ENCODE measurements at places on chromosomes 4 and X. TPM values are rescaled to one million over a fixed set of nuclear protein-coding genes. Genes with fewer than 3 reads are reported as not detected.

- no peak for DNase-seq
- H3K4me3 ChIP-seq: no peak overlapping the region
- H3K27ac ChIP-seq: no peak overlapping the region
- no peaks in the 10 kb centered on the region for H3K36me3 ChIP-seq
- no peaks in the 10 kb centered on the region for H3K4me1 ChIP-seq
Measured at GRCh38 chr4:72186714-72187113, 154.9 kb downstream of the NPFFR2 start.

Gene ADH4
- total RNA-seq: not detected

DNA sequence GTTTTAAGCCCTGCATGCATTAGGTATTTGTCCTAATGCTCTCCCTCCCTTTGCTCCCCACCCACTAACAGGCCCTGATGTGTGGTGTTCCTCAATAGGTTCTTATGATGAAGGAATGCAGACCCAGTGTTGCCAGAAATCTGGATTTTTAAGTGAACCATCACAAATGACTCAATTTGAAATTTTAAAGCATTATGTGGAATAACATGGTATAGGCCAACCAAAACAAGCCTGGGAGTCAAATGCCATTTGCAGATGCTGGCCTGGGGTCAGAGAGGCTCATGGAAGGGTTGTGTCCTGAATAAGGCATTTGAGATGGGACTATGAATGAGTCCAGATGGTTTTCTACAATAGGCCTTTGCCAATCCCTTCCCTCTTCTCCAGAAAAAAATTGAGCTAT, 179.6 kb downstream of the SHROOM3 start:
- H3K4me1 ChIP-seq: no peaks in the 10 kb centered on the region
- DNase-seq: no peak

DNA sequence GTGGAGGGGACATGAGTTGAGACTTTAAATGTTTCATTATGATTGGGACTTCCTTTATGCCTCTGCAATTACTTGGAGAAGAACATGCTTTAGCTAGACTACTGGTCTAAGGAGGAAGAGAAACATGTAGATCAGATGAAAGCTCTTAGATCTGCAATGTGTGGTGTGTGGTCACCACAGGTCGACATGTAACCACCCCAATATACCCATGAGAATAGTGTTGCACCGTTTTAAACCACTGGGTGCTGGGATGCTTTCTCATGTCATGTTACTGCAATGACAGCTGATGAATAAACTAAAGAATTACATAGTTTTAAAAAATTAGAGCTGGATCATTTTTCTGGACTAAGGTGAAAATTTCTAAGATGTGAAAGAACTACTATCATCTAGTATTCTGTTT, 1039.7 kb downstream of the RAPGEF2 start:
- no peak overlapping the region for H3K27ac ChIP-seq
- no peaks in the 10 kb centered on the region for H3K36me3 ChIP-seq
- no peak for DNase-seq
- no peak overlapping the region for H3K4me3 ChIP-seq
- no peaks in the 10 kb centered on the region for H3K27me3 ChIP-seq
- H3K4me1 ChIP-seq: no peaks in the 10 kb centered on the region

DNA sequence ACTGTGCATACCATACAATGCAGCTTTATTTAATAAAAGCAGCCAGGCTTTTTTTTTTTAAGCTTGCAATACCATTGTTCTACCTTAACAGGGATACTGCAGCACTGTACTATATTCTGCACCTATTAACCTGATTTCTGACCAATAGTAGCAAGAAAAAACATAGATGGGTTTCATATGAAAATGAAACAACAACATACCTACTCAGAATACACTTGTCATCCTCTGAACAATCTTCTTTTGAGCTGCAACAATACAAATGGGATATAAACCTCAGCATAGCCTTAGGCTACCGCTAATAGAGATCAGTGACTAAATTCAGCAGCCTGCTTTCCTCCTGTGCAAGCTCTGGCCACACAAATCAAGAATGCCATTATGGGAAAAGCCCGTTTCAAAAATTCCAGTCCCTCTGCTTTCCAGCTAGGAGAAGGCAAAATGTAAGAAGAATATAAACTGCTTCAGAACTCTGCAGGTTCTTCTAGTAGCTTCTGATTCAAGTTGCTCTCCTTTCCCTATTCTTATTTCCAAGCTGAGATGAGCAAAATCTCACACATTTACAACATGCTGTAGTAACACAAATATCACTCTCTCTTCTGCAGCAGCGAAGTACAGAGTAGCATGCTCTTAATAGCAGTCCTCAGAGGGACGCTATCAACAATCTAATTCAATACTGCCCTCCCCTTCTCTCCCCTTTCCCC, 143.4 kb downstream of the KLHL13 start:
- no peak overlapping the region for H3K4me3 ChIP-seq
- no peaks in the 10 kb centered on the region for H3K36me3 ChIP-seq
- no peaks in the 10 kb centered on the region for H3K27me3 ChIP-seq
- no peak for DNase-seq
- no peaks in the 10 kb centered on the region for H3K4me1 ChIP-seq

Gene PAGE4
- total RNA-seq: not detected

DNA sequence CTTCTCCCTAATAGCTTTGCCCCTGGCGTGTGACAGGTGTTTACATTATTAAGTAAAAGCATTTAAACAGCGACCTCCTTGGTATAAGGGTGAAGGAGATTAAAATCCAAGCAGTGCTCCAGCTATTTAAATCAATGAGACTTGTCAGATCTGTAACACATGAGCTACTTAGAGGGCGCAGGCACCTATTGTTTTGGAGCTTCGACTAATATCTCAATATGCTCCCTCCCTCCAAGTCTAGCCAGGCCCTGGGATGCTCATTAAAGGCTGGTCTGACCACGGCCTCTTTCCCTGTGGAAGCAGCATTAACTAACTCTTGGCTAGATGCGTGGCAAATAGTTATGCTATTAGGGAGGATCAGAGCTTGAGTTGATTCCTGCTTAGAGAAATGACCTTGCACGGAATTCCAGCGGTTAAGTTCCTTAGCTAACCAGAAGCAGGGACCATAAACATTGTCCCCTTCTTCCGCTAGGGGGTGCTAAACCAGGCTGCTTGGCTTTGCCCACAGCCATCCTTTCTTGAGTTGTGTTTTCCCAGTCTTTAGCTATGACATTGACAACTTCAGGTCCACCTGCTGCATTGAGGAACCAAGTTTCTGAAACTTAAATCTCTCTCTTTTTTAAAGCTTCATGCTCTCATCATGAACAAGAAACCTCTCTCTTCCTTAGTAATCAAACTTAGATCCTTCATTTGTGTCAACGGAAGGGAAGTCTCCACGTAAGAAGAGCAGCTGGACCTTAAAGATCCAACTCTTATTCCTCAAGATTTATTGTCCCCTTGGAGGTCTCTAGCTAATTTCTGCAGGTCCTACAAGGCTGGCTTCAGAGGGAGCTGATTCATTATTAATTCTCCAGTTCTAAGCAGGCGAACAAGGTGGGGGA, 80.7 kb upstream of the IGFBP7 start:
- no peak for DNase-seq
- no peaks in the 10 kb centered on the region for H3K36me3 ChIP-seq
- H3K27ac ChIP-seq: no peak overlapping the region
- no peak overlapping the region for H3K4me3 ChIP-seq
- no peaks in the 10 kb centered on the region for H3K4me1 ChIP-seq

Gene MYOZ2
- total RNA-seq: not detected

Gene ASB11
- total RNA-seq: not detected

Gene RTL5
- total RNA-seq: 7.8 TPM

DNA sequence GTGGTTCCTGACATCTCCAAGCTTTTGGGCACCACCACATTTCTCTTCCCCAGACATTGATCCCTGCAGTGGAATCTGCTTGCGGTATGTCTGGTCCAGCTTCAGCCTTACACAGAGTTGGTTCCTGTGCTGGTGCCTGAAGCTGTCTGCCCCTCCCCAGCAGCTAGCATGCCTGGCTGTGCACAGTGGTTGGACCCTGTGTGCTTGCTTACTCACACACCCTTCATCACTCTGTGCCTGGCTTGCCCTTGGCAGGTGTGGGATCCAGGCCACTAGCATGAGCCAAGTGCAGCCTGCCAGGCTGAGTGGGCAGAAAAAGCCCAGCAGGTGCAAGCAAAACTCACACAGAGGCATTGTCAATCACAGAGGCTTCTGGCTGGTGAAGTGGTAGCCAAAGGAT, 473.8 kb downstream of the ACTRT1 start:
- no peaks in the 10 kb centered on the region for H3K36me3 ChIP-seq
- no peak overlapping the region for H3K27ac ChIP-seq
- no peaks in the 10 kb centered on the region for H3K27me3 ChIP-seq
- no peak overlapping the region for H3K4me3 ChIP-seq
- no peak for DNase-seq
- no peaks in the 10 kb centered on the region for H3K4me1 ChIP-seq

DNA sequence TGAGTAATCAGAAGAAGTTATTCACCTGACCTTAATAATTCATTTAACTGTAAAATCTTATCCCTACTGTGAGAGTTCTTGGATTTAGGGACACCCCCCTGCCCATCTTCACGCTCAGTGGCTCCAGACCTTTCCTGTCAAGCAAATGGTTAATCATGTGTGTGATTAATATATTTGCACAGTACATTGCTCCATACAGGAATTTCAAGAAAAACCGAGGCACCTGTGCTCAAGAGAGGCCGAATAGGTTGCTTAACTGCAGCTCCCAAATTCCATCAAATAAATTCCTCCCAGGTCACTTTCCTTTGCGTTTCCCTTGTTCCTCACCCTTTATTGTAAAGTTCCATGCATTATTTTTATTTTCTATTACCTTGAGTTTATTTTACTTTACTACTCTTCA, 119.5 kb downstream of the STOX2 start:
- no peak overlapping the region for H3K4me3 ChIP-seq
- H3K4me1 ChIP-seq: peaks cover 12% of the 10 kb centered on the region
- H3K27me3 ChIP-seq: no peaks in the 10 kb centered on the region
- H3K27ac ChIP-seq: no peak overlapping the region

- H3K4me1 ChIP-seq: no peaks in the 10 kb centered on the region
- H3K27ac ChIP-seq: no peak overlapping the region
- H3K27me3 ChIP-seq: no peaks in the 10 kb centered on the region
- no peak overlapping the region for H3K4me3 ChIP-seq
- DNase-seq: no peak
Measured at GRCh38 chr4:20625426-20625825, 74.8 kb upstream of the PACRGL start.

GRCh38 chrX:128408842-128409241, 356.6 kb upstream of the ACTRT1 start:
- no peak for DNase-seq
- H3K4me1 ChIP-seq: no peaks in the 10 kb centered on the region
- no peak overlapping the region for H3K27ac ChIP-seq
- no peaks in the 10 kb centered on the region for H3K27me3 ChIP-seq
- no peaks in the 10 kb centered on the region for H3K36me3 ChIP-seq
- no peak overlapping the region for H3K4me3 ChIP-seq

- H3K27ac ChIP-seq: no peak overlapping the region
- H3K4me1 ChIP-seq: no peaks in the 10 kb centered on the region
- no peaks in the 10 kb centered on the region for H3K27me3 ChIP-seq
- peak; percentile 31 for DNase-seq
- H3K36me3 ChIP-seq: no peaks in the 10 kb centered on the region
Measured at GRCh38 chr4:177047070-177047850, 254.5 kb upstream of the VEGFC start.

Gene HGFAC
- total RNA-seq: not detected

Gene CACNA1F
- 1.3 TPM for total RNA-seq

Gene ASB12
- total RNA-seq: not detected

- no peaks in the 10 kb centered on the region for H3K36me3 ChIP-seq
- no peak for DNase-seq
- no peak overlapping the region for H3K27ac ChIP-seq
- H3K27me3 ChIP-seq: no peaks in the 10 kb centered on the region
- peaks cover 17% of the 10 kb centered on the region for H3K4me1 ChIP-seq
- H3K4me3 ChIP-seq: no peak overlapping the region
Measured at GRCh38 chr4:661231-661630, 12.8 kb downstream of the ATP5ME start.

- H3K27ac ChIP-seq: no peak overlapping the region
- H3K36me3 ChIP-seq: no peaks in the 10 kb centered on the region
- no peak for DNase-seq
- H3K27me3 ChIP-seq: no peaks in the 10 kb centered on the region
Measured at GRCh38 chrX:69523314-69523713, 19.2 kb downstream of the NALF2 start.

DNA sequence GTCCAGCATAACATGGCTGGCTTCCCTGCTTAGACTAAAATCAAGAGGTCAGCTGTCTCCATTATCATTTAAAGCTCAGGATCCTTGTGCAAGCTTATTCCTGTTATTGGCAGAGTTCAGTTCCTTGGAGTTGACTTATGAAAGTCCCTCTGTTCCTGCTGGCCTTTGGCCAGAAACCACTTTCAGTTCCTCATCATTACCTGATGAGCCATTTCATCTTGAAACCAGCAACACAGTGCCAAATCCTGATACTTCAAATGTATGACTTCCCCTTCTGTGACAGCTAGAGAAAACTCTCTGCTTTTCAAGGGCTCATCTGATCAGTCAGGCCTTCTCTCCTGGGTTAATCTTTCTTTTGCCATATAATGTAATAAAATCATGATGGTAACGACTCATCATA, 110.6 kb upstream of the FSTL5 start:
- no peak for DNase-seq
- no peaks in the 10 kb centered on the region for H3K36me3 ChIP-seq
- no peak overlapping the region for H3K4me3 ChIP-seq

DNA sequence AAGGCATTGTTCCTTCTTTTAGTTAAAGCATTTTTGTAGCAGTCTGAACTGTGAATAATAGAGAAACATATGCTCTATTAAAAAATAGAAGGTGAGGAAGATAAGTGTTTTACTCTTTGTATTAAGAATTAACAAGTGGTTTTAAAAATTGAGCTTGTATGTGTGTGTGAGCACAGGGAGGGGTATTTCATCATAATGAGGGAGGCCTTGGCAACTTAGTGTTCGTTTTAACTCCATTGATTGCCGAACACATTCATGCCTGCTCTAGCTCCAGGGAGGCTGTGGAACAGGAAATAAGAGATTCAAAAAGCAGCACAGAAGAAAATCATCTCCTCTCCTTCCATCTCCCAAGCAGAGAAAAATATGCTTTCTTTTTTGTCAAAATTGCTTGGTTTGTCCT, 14.8 kb downstream of the SHROOM3 start:
- H3K27me3 ChIP-seq: no peaks in the 10 kb centered on the region
- DNase-seq: no peak
- no peak overlapping the region for H3K27ac ChIP-seq
- H3K36me3 ChIP-seq: no peaks in the 10 kb centered on the region
- no peak overlapping the region for H3K4me3 ChIP-seq

- no peak overlapping the region for H3K27ac ChIP-seq
- no peaks in the 10 kb centered on the region for H3K36me3 ChIP-seq
- DNase-seq: no peak
- H3K4me3 ChIP-seq: no peak overlapping the region
Measured at GRCh38 chrX:5852941-5853340, 375.7 kb downstream of the NLGN4X start.

DNA sequence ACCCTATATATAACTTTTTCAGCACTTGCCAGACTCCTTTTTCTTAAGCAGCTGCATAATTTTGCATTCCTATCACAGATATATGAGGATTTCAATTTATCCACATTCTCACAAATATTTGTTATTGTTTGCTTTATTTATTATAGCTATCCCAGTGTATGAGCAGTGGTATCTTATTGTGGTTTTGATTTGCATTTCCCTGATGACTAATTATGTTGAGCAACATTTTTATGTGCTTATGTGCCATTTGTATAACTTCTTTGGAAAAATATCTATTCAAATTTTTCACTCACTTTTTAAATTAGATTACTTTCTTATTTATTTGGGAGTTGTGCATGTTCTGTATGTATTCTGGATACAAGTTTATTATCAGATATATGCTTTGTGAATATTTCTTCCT, 361.9 kb downstream of the KCTD8 start:
- DNase-seq: no peak
- no peaks in the 10 kb centered on the region for H3K27me3 ChIP-seq
- no peaks in the 10 kb centered on the region for H3K4me1 ChIP-seq
- H3K27ac ChIP-seq: no peak overlapping the region

Data from CD4-positive, alpha-beta memory T cell (primary cell).